ENCODE measurements at places on chromosomes 5 and 9.

- DNase-seq: no peak
These were observed 27.2 kb upstream of the DEPDC1B start for GRCh38 chr5:60727033-60727679.

DNA sequence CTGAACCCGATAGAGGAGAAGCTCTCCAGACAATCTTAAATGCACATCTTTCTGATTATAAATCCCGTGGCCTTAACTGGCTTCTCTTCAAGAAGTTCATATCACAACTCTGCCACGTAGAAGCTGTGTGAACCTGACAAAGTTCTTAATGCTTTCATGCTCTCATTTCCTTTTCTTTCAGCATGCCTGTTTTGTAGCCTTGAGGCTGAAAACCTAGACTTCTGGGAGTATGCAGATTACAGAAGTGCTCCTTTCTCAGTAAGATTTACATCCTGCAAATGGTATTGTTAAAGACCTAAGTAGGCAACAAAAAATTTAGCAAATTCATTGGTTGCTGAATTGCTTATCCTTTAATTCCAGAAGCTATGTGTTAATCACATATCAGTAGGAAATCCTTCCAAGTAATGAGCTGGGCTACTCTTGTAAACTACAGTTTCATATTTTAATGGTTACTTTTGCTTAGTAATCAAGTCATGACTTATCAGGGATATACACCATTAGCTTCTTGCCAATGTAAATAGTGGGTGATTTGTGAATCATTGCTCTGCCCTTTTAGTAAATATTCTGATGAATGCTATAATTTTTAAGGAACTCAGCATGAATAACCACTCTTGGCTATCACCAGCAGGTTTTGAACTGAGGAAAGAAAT lies 334.7 kb downstream of the FBXL7 start:
- no peak for DNase-seq

- peak; percentile 70 for DNase-seq
These were observed 141.9 kb downstream of the PBX3 start for GRCh38 chr9:125889112-125889475.

DNA sequence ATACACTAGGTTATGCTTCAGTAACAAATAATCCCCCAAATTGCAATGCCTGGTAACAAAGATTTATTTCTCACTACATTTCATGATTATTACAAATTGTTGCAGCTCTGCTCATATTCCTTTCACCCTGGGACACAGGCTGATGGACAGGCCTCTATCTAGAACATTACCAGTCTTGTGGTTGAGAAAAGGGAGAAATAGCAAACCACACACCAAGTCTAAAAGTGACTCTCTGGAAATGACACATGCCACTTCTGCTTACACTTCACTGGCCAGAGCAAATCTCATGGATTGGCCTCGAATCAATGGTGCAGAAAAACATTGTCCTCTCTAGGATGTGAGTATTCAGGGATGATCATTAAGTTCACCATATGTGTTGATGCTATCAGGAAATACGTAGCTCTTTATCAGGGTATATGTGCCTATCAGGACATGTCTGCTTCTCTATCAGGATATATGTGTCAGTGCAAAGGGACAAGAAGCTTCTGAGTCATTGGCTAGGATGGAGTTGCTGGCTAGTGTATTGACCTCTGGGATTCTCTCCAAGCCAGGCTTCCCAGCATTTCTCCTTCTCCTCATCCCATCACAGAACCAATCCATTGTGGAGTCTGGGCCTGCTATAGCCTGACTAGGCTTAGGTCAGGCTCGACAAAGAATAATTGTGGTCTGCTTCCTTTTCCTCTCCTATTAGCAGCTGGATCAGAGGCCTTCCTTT lies 91.1 kb upstream of the CEP78 start:
- DNase-seq: peak; percentile 68

- no peak for DNase-seq
These were observed 47.6 kb upstream of the RNU6ATAC start for GRCh38 chr9:134211811-134212485.

DNA sequence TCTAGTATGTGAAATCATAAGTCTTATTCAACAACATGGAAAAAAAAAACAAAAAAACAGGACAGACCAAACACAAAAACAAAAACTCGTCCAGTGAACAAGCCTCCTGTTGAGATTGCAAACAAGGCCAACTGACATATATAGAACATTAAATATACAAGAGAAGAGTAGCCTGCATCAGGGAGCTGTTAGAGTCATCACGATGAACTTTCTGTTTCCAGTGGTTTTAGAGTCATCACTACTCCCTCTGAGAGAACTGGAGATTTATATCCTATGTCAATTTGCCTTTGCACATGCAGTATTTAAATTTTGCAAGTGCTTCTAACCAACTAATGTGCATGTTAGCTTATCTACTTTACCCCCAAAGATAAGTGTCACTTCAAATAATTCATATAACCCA lies 9.9 kb downstream of the SNCAIP start:
- DNase-seq: no peak

GRCh38 chr5:77645158-77645994 lies 6.9 kb upstream of the OTP start:
- no peak for DNase-seq

- no peak for DNase-seq
These were observed 254.1 kb upstream of the DAPK1 start for GRCh38 chr9:87243602-87244001.

- no peak for DNase-seq
These were observed 220.2 kb downstream of the RAB3C start for GRCh38 chr5:58803056-58803455.

GRCh38 chr5:68641211-68641610 lies 425.7 kb downstream of the PIK3R1 start:
- DNase-seq: no peak

DNA sequence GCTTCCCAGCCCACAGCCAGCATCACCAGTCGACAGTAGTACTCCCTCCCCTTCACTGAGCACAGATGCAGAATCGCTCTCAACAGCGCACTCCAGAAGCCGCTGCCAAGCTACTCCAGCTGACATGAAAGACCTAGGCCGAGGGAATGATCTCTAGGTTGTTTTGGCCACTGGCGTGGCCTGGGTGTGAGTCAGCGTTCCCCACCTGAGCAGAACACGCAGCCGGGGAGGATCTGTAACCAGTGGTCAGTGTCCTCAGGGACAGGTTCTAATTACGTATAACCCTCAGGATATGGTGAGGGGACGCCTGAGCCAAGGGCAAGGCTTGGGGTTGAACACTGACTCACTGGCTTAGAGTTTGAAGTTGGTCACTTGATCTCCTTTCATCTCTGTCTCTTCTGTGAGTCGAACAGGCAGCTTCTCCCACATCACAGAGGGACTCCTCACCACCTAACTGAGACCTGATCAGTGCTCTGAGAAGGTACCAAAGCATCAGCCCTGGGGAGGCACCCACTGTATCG lies 76.9 kb upstream of the IL17B start:
- DNase-seq: no peak

DNA sequence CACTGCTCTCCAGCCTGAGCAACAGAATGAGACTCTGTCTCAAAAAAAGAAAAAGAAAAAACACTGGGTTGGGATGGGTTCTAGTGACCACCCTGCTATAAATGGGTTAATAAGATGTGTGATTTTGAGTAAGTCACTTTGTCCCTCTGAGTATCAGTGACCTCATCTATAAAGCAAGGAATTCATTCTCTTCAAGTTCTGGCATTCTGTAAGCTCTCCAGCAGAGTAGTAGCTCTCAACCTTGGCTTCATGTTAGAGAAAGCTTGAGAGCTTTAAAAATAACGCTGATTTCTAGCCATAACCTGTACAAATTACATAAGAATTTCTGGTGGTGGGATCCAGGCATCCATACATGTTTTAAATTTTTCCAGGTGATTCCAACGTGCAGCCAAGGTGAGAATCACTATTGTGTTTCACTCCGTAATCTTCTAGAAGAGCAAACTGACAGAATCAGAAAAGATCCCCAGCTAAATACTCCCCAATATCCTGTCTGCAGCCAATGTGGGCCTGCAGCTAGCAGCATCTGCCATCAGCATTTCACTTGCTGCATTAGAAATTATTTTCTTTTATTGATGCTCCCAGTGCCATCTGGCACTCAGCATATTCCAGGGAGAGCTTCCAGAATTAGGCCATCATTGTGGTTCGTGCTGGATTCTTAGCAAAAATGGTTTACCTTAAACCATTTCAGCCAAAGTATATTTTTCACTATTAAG lies 109.4 kb downstream of the FEM1C start:
- DNase-seq: no peak

DNA sequence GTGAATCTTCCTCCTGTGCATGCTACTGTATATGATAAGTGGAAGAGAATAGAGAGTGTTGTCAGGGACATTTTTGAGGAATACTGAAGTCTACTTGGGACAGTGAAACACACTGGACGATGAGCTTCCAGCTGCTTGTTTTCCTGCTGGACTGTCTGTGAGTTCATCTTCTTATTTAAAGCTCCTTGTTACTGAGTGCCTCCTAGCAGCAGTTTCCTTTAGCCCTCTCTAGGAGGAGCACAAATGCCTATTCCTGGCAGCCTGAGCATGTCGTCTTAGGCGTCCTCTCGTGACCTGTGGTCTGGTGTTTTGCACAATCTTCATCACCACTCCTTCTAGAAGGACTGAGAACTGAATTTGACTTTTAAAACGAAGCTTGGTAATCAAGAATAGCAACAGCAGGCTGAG lies 43.8 kb downstream of the ANKRD33B start:
- DNase-seq: peak; percentile 45

DNA sequence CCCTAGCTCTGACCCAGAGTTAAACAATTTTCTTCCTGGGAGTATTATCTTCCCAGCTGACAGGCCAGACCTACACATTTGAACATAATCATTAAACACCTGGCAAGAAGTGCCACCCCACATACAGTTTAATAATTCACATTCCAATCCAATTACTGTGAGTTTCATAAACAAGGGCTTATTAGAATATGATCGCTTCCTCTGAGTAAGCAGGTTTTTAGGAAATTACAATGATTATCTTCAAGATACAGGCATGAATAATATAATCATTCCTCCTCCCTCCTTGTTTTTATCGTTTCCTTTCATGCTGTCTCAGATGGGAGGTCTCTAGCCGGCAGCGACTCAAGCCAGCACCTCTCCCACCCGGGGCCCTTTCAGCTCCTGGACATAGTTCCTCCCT lies 15.8 kb upstream of the KIF4B start:
- no peak for DNase-seq

GRCh38 chr5:128695791-128696530 lies 157.9 kb upstream of the FBN2 start:
- DNase-seq: no peak

DNA sequence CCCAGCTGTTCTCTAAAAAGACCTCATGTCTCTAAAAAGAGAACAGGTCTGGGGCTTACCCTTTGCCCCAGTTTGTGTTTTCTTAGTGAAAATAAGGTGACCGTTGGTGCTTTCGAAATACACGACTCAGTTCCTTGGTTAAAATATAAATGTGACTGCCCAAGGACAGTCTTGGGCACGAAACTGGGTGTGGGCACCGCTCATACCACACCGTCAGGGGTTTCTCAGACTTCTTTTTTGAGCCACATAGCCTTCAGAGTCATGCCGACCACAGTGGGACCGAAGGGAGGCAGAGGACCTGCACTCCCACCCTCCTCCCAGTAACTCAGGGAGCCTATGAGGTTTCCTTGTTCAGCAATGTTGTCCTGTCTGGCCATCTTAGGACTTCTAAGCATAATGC lies 6.5 kb downstream of the SNX18 start:
- DNase-seq: peak; percentile 14

- no peak for DNase-seq
These were observed 162.7 kb downstream of the SYK start for GRCh38 chr9:90964101-90965020.

GRCh38 chr5:173969167-173970049 lies 19.6 kb upstream of the C5orf47 start:
- no peak for DNase-seq

- DNase-seq: no peak
These were observed 363.4 kb upstream of the ZNF608 start for GRCh38 chr5:125109816-125110215.

DNA sequence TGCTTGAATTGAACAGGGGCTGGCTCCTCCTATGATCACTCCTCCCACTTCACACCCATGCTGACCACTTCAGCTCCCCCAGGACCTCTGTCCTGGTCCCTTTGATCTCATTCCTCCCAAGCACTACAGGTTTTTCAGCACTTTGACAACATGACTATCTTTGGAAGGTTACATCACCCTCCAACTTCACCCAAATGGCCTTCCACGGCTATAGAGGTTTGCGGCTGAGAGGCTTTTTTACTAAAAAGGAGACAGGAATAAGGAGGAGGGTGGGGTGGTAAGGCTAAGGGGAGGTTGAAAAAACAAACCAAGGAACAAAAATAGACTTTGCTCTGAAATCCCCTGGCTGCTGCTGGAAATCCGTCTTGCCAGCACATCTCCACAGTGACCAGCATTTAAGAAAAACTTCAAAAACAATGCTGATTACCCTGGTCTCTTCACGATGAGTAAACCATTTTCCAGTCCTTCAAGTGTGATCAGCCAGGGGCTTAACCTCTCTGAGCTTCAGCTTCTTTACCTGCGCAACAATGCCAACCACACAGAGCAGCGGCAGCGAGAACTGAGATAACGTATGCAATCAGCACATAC lies 102.7 kb downstream of the DPYSL3 start:
- no peak for DNase-seq

GRCh38 chr5:173868096-173868880 lies 19.9 kb upstream of the CPEB4 start:
- DNase-seq: no peak

GRCh38 chr5:13708432-13708831 lies 236.1 kb downstream of the DNAH5 start:
- DNase-seq: no peak

DNA sequence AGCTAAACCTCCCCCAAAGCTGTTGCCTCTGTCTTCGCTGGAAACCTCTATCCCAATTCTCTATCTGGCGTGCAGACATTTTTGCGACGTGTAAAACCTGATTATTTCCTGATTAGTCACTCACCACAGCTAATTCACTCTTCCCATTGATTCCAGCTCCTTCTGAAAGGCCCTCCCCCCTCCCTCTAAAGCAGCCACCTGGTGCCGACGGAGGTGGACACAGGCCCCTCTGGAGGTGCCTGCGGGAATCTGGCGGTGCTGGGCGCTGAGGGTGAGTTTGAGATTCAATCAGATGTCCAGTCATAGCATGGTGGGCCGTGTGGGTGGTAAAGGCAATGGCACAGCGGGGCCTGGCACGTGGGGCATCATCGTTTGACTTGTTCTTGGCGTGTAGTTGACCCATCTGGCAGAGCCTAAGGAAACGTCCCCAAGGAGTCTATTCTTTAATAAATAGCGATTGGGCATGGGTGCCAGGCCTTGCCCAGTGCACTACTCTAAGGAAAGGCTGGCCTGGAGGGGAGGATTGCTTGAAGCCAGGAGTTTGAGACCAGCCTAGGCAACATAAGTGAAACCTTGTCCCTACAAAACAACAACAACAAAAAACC lies 271.1 kb upstream of the MVB12B start:
- no peak for DNase-seq

GRCh38 chr5:175657593-175658271 lies at the start of gene HRH2:
Gene HRH2, plus strand, starts transcription at chr5:175658071. Its CDS starts 25,163 bp downstream, at chr5:175683234.
- DNase-seq: peak; percentile 14

- no peak for DNase-seq
These were observed 3.2 kb downstream of the FAT2 start for GRCh38 chr5:151587796-151588555.

DNA sequence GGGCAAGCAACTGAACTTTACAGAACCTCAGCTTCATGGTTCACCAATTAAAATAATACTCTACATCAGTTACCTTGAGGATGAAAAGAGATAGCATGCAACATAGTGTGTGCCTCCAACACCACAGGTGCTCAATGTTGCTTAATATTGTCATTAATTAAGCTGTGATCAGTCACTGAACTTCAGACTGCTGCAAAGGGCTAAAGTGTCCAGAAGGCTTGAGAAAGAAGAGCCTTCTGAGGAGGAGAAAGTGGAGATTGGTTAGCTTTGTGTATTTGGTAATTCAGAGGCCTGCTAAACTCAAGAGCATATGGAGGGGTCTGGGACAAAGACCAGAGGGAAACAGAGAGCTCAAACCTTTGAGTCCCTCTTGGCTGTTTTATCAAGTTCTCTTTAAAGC lies 66.3 kb upstream of the SELENOP start:
- no peak for DNase-seq

Data from pons (tissue), 1 donor.